ENCODE measurements at places on chromosomes 7 and 10.

- DNase-seq, result no peak
These were observed 83.9 kb downstream of the PIP4K2A start for GRCh38 chr10:22630234-22631174.

DNA sequence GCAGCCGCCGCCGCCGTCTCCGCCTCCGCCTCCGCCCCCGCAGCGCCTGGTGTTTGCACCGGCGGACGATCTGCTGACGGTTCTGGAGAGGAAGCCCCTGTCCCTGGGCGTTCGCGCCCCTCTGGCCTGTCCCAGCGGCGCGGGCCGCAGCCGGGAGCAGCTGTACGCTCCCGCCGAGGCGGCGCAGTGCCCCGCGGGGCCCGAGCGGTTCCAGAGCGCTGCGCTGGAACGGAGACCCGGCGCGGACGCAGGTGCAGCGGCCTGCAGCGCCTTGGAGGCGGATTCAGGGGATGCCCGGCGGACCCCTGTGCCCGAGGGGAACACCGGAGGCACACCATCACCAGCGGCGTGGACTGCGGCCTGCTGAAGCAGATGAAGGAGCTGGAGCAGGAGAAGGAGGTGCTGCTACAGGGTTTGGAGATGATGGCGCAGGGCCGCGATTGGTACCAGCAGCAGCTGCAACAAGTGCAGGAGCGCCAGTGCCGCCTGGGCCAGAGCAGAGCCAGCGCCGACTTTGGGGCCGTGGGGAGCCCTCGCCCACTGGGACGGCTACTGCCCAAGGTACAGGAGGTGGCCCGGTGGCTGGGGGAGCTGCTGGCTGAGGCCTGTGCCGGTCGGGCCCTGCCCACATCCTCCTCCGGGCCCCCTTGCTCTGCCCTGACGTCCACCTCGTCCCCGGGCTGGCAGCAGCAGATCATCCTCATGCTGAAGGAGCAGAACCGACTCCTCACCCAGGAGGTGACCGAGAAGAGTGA lies 24.8 kb upstream of the ZNF735 start:
- no peak for DNase-seq

DNA sequence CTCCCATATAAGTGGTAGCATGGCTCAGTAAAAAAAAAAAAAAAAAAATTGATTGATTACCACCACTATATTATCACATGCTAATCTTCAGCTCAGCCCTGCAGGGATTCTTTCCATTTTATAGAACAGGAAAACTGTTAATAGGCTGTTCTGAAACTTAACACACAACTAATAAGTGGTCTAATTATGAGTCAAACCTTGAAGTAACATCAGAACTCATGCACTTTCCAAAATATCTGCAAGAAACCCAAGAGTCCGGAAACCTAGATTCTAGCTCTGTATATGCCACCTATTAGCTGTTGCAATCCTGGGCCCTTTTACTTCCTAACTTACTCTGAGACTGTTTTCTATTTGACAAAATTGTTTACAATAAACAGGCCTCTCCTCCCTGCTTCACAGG lies 23.9 kb downstream of the SEM1 start:
- no peak for DNase-seq

- no peak for DNase-seq
These were observed 8.4 kb downstream of the SORBS1 start for GRCh38 chr10:95552679-95553342.

DNA sequence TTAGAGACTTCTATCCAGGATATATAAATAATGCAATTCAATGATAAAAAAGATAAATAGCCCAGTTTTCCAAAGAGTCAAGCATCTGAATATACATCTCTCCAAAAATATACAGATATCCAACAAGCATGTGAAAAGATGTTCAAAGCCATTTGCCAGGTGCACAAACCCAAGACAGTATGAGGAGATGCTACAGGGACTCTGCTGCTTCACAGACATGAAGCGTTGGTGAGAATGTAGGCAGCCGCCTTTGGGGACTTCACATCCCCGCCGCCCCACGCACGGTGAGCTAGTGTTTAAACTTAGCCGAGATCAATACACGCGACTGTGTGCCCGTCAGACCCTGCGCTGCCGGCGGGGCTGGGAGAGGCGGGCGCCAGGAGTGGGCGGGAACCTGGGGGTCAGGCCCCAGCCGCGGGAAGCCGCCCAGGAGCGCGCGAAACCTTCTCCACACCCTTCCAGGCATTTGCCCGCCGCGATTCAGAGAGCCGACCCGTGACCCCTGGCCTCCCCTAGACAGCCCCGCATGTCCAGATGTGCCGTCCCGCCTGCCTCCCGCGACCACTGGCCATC lies 927 bp upstream of the ALOX5 start:
- DNase-seq, result no peak

GRCh38 chr7:34309116-34309515 lies 348.9 kb upstream of the NPSR1 start:
- DNase-seq, result no peak

- no peak for DNase-seq
These were observed 61.6 kb downstream of the NAMPT start for GRCh38 chr7:106223156-106223555.

- no peak for DNase-seq
These were observed 30.2 kb upstream of the ABI1 start for GRCh38 chr10:26890956-26891355.

DNA sequence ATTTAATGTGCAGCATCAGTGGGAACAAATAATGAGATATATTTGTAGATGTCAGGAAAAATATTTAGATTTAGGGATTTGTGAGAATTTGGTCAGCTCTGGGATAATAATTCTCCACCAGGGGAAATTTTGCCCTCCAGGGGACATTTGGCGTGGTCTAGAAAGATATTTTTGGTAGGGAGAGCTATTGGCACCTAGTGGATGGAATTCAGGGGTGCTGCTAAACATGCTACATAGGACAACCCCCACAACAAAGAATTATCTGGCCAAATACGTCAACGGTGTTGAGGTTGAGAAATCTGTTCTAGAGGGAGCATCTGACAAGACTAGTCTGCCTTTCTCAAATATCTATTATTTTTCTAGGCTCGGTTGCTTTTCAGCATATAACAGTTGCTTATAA lies 2.1 kb downstream of the ADK start:
- DNase-seq, result no peak

GRCh38 chr7:45223728-45224630 lies 66.4 kb downstream of the RAMP3 start:
- DNase-seq, result no peak

DNA sequence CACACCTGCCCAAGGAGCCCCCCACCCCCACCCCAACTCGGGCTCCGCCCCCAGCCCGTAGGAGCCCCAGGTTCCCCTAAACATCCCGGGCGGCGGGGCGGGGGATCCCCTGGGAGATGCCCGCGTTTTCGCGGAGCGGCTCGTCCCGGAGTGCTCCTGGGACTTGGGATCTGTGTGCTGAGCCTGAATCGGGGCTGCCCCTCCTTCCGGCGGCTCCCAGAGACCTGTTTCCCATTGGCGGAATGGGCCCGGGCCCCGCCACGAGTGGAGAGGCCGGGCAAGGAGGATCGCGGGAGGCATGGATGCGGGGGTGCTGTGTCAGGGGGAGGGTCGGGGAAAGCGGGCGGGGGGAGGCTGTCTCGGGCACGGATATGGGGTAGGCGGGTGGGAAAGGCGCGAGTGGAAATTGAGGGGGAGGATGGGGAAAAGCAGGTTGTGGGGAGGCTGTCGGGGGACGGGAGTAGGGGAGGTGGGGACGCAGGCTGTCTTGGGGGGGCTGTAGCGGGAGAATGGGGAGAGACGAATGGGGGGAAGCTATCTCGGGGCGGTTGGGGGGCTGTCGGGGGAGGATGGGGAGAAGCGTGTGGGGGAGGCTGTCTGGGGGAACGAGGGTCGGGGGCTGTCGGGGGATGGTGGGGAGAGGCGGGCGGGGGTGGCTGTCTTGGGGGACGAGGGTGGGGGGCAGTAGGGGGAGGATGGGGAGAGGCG lies 572 bp upstream of the BHLHA15 start:
- no peak for DNase-seq

GRCh38 chr10:26524161-26524896 lies 86.2 kb downstream of the APBB1IP start:
- no peak for DNase-seq

GRCh38 chr7:143934526-143935325 lies at the start of gene OR2F2:
Gene OR2F2, plus strand, starts transcription at chr7:143935233. Its CDS starts 0 bp downstream, at chr7:143935233.
- DNase-seq, result no peak

DNA sequence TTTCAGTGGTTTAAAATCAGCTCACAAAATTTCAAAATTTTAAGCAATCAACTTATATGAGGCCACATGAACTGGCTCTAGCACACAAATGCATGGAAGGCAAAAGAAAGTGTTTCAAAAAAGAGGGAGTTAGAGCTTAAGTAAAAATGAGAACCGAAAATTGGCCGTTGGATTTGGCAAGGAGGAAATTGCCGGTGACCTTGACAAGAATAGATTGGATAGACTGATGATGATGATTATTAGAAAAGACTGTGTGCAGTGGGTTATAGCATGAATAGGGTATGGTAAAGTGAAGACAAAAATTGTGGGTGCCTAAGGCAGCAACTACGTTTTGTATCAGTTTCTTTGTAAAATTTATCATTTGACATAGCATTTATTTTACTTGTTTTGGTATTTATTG lies 175.7 kb downstream of the SEMA3D start:
- no peak for DNase-seq

DNA sequence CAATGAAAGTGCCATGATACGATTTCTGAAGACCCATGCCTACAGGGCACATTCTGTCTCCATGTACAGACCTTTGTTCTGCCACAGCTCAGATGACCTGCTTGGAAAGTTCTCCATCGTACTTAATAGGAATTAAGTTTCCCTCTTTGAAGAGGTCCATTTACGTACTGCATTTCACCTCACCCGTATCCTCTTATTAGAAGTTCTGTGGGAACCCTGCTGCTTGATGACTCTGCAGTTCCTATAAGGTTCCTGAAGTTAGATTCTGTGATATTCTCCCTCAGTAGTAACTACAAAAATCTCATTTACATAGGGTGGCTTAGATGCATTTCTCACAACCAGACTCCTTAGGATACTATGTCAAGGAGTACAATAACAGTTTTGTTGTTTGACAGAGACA lies 50.9 kb downstream of the MINDY3 start:
- no peak for DNase-seq

DNA sequence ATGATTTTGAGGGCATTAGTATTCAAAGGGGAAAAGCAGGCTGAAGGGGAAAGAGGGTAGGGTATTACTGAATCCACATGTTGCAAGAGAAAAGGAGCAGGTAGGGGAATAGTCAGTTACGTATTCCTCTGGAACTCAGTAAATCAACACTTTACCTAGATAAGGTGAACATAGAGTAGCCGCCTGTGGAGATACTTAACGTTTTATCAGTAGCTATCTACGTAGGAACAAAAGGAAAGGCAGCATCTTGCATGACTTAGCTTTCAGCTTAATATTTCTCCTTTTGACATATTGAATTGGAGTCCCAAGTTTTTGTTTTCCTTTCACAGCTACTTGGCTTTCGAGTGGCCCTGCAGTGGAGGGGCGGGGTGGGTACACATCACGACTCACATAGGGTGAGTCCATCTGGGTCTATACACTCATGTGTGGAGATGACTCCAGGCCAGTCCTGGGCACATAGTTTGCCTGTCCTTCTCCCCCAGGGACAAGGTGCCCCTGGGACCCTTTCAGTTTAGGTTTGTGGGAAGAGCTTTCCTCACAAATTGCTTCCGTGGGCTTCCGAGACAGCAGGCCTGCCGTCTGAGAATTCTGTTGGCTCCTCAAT lies 48.1 kb downstream of the CCNY start:
- no peak for DNase-seq

Measured in hippocampal formation (tissue), 2 donors.